ENCODE measurements at places on chromosomes 2 and 18.

DNA sequence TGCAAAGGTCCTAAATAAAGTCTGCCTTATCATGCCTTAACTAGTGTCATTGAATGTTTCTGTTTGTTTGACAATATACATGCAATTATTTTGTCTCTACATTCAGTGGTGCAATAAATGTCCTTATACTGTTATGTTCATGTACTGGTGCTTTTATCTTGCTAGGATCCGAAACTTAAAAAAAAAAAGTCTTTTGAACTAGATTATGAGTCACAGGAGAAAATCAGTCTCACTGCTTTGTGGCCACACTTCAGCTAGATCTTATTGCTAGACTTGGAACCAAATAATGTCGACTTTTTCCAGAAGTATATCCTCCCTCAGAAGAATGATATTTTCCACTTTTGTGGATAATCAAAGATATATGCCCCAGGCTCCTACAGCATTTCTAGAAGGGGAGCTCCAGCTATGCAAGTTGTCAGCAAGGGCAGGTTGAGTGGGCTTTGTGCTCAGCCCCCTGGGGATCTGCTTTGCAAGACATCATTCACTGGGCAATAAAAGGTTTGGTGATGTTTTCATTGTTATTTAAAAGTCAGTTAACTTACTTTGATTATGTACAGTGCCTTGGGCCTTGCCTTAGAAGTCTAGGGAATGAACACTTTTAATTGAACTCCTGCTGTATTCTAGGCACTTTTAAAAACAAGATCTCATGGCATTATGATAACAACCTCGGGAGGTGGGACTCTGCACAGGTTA lies 157.1 kb upstream of the LRRTM1 start:
- no peak for DNase-seq

DNA sequence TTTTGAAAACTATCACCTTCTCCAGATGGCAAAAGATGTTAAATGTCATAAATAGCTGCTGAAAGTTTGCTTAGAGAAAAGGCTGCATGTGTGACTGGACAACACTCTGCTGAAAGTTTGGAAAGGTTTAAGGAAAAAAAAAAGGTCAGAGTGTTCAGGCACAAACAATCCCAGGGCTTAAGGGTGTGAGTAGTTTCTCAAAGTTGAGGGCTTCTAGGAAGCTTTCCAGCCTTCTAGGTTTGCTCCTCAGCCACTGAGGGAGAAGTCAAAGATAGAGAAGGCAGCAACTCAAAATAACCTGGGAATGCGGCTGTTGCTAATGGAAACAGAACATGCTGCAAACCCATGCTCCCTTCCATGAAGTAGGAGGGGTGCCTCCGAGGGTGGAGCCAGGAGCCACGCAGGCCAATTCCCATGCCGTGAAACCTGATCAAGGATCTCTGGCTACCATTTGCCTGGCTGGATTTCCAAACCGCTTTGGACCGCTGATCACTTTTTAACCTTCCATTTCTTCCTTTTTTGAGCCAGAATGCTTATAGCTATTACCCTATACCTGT lies 88.0 kb downstream of the TEX51 start:
- DNase-seq = no peak

DNA sequence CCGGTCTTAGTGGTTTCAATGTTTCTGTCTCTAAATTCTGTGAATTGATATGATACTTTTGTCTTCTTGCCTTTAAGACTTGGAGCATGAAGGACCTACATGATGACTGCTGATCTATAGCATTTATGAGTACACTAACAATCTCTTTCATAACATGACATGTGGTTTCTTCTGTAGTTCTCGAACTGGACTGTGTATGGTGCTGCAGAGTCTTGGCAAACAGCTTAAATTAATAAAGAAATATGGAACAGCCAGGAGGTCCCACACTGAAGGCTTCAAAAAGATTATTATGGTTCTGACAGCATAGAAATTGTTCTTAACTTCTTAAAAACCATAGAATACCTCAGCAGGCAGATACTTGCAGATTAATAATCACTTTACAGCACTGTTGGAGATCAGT lies 145.0 kb downstream of the DCC start:
- no peak for DNase-seq

GRCh38 chr18:3015204-3015592 lies 2.3 kb upstream of the LPIN2 start:
- peak; percentile 84 for DNase-seq

DNA sequence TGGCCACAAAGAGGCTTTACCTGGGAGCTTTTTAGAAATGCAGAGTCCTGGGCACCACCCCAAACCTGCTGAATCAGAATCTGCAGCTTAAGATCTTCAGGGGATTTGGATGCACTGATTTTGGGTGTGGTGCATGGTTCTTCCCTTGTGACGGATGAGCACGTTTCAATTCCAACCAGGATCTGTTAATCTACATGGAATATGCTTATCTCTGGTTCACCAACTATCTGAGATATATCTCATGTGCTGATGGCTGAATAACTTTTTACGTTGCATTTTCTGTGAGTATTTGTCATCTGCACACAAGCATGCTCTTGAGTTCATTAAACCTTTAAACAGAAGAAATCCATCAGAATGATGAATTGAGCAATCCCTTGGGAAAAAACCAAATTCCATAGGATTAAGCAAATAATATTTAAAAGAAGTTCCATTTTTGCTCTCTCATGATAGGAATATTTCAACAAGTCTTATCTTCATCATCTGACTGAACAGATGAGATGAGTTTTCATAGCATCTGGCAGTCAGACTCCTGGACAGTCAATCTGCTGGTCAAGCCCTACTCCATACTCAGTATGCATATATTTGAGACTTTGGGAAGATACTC lies 120.6 kb downstream of the PLB1 start:
- peak; percentile 93 for DNase-seq

DNA sequence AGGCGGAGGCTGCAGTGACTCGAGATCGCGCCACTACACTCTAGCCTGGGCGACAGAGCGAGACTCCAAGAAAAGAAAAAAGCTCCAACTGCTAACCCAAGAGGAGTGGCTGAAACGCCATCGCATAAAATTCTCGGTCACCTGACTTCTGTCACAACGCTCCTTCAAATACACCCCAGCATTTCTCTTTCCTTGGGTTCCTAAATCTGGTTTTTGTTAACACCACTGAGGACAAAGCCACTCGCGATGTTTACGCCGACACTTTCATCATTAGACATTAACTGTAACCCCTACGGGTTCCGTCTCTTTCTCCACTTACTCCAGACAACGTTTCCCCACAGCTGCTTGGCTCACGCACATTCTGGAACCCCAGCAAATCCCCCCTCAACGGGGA lies 679 bp downstream of the CLK1 start:
- no peak for DNase-seq

GRCh38 chr18:45753286-45753685 lies 29.3 kb downstream of the SLC14A1 start:
- DNase-seq = peak; percentile 74

DNA sequence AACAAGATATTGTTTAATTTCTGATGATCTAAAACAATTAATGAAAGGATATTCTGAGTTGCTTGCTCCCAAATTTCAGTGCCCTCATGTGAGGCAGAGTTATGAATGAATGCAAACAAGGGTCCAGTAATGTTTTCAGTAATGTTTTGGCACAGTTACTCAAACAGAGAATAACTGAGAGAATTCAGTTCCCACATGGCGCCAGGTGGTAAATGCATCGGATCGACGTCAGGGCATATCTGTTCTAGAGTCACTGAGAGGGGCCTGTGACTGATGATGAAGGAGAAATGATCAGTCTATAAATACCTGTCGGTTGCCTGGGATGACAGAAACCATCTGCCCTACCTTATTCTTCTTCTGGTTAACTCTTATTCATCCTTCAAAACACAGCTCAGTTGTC lies 81.4 kb downstream of the KCNS3 start:
- DNase-seq = no peak

DNA sequence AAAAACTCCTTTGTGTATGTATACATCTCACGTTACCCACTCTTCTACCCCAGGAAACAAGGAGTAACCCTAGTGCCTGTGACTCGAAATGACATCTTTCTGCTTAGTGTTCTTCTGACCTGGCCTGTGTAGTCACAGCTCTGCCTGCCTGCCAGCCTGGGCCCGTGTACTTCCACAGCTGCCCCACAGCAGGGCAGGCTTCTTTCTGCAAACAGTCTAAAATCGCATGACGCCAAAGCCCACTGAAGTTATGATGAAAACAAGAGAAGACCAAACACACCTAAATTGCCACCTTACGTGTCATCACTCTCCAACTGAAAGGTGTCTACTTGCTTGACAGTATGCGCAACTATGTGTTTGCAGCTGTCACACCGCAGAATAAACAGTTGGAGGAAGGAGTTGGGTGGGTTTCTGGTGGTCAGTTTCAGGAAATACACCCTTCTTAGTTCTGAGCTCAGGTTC lies 1.5 kb downstream of the GAREM1 start:
- peak; percentile 36 for DNase-seq

- DNase-seq = no peak
These were observed 299.5 kb upstream of the LYPD1 start for GRCh38 chr2:132969371-132969985.

DNA sequence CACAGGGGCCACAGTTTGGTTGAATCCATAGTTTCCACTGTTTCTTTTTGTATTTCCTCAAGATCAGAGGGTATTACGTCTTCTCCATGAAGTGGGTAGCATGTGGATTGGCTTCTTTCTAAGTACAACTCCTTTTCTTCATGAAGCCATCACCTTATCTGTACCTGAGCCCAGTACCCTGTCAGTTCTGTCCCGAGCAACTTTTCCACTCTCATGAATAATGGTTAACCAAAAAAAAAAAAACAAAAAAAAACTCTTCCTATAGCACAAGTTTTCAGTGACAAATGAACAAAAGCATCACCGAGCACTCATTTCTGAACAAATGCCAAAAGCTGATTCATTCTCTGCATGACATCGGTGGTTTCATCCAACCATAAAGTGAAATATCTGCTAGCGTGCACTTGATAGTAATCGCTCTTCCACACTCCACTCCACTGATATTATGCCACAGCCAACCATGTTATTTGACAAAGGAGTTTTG lies 53.0 kb upstream of the CCDC150 start:
- DNase-seq = peak; percentile 59

DNA sequence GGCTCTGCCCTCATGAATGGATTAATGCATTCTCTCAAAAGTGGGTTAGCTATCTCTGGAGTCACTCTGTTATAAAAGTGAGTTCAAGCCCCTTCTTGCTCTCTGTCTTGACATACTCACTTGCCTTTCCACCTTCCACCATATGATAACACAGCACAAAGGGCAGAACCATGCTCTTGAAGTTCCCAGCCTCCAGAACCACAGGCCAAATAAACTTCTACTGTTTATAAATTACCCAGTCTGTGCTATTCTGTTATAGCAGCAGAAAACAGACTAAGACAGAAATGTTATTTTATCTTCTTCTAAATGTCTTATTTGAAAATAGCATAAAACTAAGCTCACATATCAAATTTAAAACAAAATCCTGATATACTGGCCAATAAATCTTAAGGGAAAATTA lies 15.0 kb downstream of the RAB1A start:
- no peak for DNase-seq

- peak; percentile 70 for DNase-seq
These were observed 370.2 kb upstream of the LYPD1 start for GRCh38 chr2:133040170-133040569.

- peak; percentile 76 for DNase-seq
These were observed 14.2 kb downstream of the NIFK start for GRCh38 chr2:121722479-121722878.

DNA sequence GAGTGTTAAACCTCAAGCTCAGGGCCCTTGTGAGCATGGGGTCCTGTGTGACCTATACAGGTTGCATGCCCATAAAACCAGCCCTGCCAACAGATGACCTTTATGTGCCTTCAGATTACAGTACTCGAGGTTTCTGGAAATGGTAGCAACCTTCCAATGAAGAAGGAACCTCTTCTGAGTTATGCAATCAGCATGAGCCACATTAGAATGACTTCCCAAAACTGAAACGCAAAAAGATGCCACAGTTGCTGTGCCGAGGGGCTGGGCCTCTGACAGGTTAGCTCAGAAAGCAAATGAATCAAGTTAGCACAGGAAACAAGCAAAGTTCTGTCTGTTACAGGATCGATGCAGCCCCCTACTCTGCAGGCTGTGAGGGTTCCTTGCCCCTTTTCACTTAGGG lies 37.7 kb downstream of the TGFA start:
- no peak for DNase-seq

GRCh38 chr18:36215577-36215976 lies 28.3 kb downstream of the MOCOS start:
- no peak for DNase-seq

GRCh38 chr2:26845021-26845420 lies 2.9 kb upstream of the DPYSL5 start:
- no peak for DNase-seq

Measured in amniotic epithelial cell (primary cell).